T-cell (primary cell): ENCODE measurements at places on chromosomes 12 and 14.

DNA sequence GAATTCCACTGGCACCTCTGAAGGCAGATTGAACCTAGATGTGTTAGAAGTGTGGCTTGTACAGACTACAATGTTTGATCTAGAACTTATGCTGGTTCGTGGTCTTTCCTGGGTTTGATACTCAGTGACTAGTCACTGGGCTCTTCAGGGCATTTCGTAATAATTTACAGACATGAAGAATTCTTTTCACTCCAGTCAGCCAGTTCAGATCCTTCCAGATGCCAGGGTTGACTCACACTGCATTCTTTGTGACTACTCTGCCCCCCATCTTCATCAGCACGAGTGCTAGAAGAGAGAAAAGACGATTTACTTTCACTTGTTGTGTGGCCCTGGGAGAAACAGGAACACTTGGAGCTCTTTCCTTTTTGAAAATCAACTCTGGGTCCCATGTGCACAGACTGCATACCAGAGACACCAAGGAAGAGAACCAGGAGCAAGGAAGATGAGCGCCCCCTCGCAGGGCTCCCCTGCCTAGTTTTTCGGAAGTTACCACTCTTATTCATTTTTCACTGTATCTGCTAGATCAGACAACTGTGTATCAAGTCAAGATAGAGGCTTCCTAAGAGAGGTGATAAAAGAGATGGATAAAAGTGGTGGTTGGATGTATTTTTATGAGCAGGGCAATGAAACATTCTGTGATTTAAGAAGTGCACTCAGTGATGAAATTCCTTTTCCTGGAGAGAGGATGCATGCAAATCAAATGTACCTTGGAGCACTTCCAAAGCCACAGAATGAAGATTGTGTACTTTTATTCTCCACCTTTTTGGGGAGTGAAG is 33.5 kb upstream of the EVL start:
- DNase-seq = no peak

- DNase-seq = no peak
Measured at GRCh38 chr14:78986989-78987388, 816.8 kb downstream of the NRXN3 start.

DNA sequence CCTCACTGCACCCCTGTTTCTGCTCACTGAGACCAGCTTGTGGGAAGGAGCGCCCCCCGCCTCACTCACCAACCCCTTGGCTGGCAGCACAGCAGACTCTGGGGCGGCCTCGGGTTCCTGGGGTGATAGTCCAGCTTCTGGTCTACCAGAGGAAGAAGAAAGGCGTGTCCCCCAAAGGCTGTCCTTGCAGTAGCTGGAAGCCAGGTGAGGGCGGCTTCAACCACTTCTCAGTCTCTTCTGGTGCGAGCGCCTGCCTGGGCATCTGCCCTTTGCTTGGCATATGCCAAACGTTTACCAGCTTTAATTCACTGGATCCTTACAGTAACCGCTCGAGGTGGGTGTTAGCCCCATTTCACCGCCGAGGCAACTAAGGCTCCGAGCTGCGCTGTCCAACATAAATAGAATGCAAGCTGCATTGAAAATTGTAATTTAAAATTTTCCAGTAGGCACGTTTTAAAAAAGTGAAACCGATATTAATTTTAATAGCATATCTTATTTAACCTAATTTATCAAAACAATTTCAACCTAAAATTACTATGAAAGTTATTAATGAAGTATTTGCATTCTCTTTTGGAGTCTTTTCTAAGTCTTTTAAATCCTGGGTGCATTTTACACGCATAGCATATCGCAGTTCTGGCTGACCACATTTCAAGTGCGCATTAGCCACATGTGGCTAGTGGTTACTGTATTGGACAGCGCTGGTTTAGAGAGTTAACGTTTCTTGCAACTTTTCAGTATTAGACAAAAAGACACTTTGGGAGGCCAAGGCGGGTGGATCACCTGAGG is 872 bp downstream of the FAM177A1 start:
- DNase-seq = no peak

- DNase-seq = no peak
Measured at GRCh38 chr14:100438271-100438670, 115.1 kb downstream of the SLC25A47 start.

GRCh38 chr12:121889274-121889624 is 659 bp downstream of the PSMD9 start:
- no peak for DNase-seq
